OCI-M1 (cell line): ENCODE measurements at places on chromosomes 12 and 14.

- peak; percentile 78 for DNase-seq
Measured at GRCh38 chr12:44015333-44015941, 179.6 kb downstream of the TMEM117 start.

GRCh38 chr12:114963846-114964245, 279.9 kb upstream of the TBX3 start:
- no peak for DNase-seq

GRCh38 chr12:66239295-66239694, 50.3 kb downstream of the IRAK3 start:
- DNase-seq, result peak; percentile 10

GRCh38 chr12:117658226-117658625, 296.8 kb upstream of the NOS1 start:
- no peak for DNase-seq

DNA sequence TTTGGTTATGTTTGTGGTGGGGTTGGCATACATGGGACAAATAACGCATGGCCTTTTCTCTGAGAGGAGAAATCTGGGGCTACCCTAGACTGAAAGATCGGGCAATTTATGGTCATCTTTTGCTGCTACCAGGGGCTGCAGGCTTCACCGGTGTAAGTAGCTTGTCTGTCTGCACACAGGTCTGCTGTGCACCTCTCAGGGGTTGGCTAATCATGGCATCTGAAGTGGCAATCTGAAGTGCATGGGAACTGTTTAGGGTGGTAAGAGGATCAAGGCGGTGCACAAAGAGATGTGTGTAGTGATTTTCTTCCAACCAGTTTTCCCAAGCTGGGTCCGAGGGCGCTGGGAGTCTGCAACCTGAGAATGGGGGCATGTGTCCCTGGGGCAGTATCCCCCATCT, 141.3 kb downstream of the EMP1 start:
- no peak for DNase-seq

- DNase-seq, result no peak
Measured at GRCh38 chr14:69855180-69855832, 23.9 kb upstream of the SMOC1 start.

- DNase-seq, result no peak
Measured at GRCh38 chr12:3445119-3445978, 45.7 kb upstream of the PRMT8 start.

GRCh38 chr12:54306925-54307741, 6.3 kb upstream of the NFE2 start:
- peak; percentile 100 for DNase-seq

- DNase-seq, result no peak
Measured at GRCh38 chr14:72608391-72609204, 285.3 kb downstream of the DPF3 start.

GRCh38 chr14:64760146-64760755, 56.0 kb downstream of the PLEKHG3 start:
- peak; percentile 53 for DNase-seq

DNA sequence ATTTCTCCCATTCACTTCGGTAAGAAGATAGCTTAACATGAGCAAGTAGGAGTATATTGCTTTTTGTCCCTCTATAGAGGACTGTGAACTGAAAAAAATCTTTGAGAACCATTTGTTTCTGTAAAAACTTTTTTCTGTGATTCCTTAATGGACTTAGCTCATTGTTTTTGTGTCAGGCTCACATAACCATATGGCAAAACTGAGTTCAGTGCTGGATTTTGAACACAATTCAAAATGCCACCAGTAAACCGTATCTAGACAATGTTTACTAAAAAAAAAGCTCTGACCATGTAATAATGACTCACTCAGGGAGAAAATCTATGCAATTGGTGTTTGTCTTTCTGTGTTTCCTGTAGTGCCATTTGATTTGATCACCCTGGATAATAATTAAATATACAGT, 5.2 kb downstream of the TRHDE start:
- DNase-seq, result no peak

DNA sequence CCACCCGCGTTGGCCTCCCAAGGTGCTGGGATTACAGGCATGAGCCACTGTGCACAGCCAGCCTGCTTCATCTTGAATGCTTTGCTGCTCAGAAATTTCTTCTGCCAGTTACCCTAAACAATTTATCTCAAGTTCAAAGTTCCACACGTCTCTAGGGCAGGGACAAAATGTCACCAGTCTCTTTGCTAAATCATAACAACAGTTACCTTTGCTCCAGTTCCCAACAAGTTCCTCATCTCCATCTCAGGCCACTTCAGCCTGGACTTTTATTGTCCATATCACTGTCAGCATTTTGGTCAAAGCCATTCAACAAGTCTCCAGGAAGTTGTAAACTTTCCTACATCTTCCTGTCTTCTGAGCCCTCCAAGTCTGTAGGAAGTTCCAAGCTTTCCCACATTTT, 159.5 kb upstream of the DYRK2 start:
- no peak for DNase-seq

- no peak for DNase-seq
Measured at GRCh38 chr12:121483949-121484348, 84.0 kb downstream of the RNF34 start.

DNA sequence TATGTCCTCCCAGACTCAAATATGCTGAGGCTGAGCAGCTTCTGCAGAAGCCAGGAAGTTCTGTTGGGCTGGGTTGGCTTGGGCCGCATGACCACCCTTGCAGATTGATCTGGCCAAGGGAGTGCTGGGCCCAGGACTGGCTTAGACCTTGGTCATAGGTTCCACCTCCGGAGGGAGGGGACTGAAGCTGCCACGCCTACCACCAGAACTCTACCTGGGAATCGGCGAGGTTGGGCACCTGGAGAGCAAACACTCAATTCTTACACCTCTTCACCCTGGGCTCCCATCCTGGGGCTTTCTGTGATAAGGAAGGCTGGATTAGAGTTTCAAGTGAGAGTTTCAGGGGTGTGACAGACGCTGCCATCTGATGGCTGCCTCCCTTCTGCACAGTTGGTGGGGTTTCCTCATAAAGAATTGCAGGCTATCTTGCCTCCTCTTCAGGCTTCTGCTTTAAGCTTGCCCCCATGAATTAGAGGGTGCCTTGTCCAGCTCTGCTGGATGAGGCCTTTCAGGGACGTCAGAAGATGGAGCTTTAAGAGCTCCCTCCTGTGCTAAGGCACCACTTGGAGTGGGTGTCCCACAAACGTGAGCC, 5.8 kb downstream of the SLC24A4 start:
- no peak for DNase-seq

- DNase-seq, result no peak
Measured at GRCh38 chr12:99119449-99119848, 474.4 kb downstream of the APAF1 start.

DNA sequence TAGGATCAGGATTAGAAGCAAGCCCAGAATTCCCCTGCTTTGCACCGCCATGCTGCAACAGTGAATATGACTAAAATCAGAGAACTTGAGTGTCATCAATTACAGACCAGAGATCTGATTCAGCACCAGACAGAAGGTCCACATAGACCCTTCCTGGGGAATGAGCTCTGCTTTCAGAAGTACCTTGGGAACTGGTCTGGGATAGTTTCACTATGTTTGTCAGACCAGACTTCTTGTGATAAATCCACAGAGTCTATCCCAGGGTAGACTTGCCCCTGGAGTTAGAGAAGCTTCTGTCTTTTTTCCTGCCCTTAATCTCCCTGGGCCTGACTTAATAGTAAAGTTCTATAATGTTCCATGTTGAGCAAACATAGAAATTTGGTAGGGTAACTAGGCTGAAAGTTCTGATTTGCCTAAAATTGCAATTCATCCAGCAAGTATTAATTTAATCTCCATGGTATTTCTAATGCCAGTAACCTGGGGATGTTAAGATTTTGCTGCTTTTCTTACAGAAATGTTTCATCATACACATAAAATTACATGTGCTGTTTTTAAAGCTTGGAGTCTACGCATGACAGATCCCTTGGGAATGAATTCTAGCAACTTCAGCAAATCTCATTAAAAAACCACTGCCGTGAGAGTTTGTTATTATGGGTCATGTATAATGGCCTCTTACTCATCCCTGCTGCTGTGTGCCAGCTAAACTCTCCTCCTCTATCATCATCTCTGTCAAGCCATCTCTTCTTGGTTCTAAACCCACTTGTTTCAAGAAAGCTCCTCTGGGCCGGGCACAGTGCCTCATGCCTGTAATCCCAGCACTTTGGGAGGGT, 61.3 kb upstream of the METAP2 start:
- DNase-seq, result no peak

DNA sequence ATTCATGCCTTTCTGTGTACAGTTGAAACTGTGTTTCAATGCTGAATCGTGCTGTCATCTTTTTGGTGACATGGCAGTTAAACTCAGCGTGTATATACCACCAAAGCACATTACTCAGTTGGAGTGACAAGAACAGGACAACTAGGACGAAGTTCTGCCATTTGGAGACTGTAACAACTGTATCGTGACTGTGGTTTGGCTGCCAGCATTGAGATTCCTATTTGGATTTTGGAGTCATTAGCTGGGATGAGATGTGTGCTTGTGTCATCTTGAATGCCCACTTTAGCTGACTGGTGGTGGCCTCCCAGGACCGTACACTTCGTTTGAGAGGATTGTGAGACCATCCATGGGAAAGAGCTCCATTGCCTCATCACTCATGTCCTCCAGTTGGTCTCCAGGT, 42.9 kb downstream of the FBXL14 start:
- no peak for DNase-seq

- DNase-seq, result peak; percentile 64
Measured at GRCh38 chr12:60148109-60148508, 552.3 kb downstream of the SLC16A7 start.

DNA sequence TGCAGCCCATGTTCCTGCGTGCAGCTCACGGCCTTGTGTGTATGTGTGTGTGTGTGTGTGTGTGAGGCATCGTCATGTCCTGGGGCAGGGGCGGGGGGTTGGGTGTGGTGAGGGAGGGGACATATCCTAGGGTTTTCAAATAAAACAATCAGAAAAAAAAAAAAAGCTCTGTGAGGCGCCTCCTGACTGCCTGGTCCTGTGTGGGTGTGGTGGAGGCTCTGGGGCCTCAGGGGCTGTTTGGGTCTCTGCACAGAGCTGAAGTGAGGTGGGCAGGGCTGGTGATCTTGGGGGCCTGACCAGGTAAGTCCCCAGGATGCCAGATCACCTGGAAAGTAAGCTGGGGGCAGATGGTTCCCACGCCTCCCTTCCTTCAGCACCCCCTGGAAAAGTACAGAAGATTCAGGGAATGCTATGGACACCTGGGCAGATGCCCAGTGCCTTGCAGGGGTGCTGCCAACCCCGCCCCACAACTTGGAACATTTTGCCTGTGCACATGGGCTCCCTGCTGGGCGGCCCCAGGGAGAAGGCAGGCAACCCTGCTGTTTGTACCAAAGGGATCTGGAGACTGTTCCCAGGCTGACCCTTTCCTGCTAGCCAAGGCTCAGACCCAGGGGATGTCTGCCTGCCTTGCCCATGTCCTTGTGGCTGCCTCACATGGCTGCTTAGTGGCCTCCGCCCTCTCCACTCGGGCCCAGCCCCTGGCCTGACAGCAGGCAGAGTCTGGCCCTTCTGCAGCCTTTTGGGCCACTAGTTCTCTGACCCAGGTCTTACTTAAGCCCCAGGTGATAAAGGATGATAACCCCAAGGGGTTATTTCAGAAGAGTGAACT, 28.8 kb downstream of the CLSTN3 start:
- DNase-seq, result no peak

DNA sequence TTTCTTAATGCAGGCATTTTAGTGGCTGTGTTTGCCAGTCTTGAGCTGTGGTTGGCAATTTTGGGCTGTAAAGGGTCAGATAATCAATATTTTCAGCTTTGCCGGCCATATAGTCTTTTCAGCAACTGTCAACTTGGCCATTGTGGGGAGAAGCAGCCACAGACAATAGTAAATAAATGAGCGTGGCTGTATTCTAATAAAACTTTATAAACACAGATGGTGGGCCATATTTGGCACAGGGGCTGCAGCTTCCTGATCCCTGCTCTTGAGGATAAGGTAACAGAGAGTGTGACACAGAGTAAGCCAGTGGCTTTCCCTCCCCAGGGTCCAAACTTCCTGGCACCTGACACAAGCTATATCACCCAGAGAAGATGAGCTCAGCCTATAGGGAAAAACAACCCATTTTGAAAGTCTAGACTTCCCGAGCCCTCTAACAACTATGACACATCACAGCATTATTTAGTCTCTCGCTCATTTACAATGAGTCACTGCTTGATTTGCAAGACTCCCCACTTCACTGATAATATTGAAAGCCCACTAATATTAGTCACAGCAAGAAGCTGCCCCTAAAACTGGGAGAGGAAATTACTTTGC, 163.1 kb upstream of the TMPO start:
- DNase-seq, result no peak

DNA sequence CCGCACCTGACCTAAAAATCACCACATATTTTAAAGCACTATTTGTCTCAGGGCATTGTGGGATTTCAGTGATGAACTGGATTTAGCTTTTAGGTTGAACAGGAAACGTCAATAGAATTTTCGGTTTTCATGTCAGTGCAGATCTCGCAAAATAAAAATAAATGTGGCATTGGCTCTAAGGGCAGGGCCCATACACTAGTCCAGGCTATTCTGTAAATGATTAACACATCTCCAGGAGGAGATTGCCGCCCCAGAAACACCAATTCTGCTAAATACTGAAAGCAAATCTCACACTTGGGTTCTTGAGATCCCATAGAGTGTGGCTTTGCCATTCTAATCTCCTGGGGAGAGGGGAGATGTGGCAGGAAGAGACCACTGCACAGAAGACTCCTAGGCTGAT, 1494.0 kb upstream of the TMEM132C start:
- no peak for DNase-seq

DNA sequence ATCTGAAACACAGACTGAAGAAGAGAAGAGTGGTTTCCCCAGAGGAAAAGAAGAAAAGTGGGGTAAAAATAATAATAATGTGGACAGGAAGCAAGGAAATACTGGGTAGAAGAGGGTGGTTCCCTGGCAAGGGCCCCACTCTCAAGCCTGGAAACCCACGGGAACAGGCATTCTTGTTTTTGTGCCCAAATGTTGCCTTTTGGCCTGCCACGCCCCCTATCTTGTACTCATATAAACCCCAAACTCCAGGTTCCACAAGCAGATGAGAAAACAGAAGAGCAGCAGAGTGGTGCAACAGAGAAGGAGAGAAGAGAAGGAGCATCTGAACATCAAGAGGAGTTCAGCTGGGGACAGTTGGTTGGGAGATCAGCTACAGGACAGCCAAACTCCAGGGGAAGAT, 51.2 kb downstream of the NDUFA12 start:
- DNase-seq, result no peak

DNA sequence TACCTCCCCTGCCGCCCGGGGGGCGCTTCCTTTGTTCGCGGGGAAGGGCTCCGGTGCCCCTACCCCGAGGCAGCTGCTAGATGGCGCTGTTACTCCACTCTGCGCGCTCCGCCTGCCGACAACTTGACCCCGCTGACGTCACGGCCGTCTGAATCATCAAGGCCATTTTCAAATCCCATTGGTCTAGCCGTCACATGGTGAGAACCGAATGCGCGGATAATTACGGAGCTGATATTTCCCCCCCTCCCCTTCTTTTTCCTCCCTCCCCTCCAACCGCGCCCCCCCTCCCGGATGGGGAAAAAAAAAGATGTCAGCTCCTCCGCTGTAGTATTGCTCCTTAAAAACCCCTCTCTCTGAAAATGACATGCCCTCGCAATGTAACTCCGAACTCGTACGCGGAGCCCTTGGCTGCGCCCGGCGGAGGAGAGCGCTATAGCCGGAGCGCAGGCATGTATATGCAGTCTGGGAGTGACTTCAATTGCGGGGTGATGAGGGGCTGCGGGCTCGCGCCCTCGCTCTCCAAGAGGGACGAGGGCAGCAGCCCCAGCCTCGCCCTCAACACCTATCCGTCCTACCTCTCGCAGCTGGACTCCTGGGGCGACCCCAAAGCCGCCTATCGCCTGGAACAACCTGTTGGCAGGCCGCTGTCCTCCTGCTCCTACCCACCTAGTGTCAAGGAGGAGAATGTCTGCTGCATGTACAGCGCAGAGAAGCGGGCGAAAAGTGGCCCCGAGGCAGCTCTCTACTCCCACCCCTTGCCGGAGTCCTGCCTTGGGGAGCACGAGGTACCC, at the start of gene HOXC10:
Gene HOXC10, plus strand, starts transcription at position 246 of the 791 bp plus-strand sequence. Its CDS starts 114 bp downstream, at position 360.
- DNase-seq, result peak; percentile 90
